Stimulated activated CD8-positive, alpha-beta memory T cell treated with anti-CD3 and anti-CD28 coated beads, Interleukin-15, amount 100 ng/mL, for 4 hours (primary cell): ENCODE measurements at places on chromosomes 2 and 18.

- DNase-seq, result no peak
These were observed 59.6 kb downstream of the CABYR start for GRCh38 chr18:24198461-24198860.

GRCh38 chr2:230179907-230180306 is 39.9 kb downstream of the SP110 start:
- no peak for DNase-seq

- DNase-seq, result no peak
These were observed 59.4 kb downstream of the ADD2 start for GRCh38 chr2:70708376-70709199.

GRCh38 chr2:26629751-26630150 is 11.4 kb downstream of the CIB4 start:
- no peak for DNase-seq

- DNase-seq, result peak; percentile 10
These were observed 284.5 kb downstream of the MTX2 start for GRCh38 chr2:176553685-176554100.

DNA sequence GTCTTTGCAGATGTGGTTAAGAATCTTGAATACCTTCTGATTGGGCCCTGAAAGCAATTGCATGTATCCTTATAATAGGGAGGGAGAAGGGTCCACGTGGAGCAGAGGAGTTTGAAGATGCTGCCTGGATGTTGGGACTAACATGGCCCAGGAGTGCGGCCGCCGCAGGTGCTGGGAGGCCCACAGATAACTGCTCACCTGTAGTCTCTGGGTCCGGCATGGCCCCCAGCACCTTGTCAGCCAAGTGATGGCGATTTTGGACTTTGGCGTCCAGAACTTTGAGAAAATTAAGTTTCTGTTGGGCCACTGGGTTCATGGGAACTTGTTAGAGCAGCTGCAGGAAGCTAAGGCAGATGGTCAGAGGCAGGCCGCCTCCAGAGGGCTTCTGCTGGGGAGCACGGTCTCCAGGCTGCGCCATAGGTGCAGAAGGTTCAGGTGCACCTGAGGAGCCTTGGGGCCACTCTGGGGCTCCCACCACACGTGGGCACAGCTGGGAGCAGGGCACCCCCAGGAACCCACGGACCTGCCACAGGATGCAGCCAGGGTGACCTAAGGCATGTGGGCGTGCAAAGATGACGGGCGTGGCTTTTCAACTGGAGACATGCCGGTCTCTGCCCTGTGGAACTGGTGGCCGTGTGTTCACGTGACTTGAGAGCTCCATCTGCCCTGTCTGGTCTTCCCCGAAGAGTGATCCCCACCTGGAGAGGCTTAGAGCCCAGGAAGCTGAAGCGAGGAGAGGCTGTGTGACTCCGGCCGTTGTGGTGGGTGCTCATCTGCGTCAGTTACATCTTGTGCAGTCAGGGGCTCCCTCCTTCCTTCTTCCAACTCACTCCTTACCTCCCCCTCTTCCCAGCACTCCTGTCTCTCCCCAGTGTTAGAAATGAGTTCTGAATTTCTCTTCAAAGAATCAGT is 277.3 kb downstream of the AGAP1 start:
- no peak for DNase-seq

DNA sequence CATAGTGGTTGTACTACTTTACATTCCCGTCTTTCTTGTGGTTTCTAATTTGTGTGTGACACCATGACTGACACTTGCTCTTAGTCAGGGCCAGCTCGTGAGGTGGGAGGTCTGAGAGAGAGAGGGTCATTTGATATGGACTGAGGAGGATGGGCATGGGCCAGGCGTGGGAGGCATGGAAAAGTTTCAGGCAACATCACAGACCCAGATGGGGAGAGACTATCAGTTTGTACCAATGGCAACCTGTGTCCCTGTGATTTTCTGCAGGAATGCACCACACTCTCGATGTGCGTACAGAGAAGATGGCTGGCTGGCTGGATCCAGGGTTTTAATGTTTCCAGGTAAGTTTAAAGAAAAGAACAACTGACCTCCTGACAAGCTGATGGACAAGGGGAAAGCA is 273.6 kb downstream of the CYRIA start:
- no peak for DNase-seq

- DNase-seq, result no peak
These were observed 620.6 kb upstream of the ID2 start for GRCh38 chr2:8061219-8061618.

DNA sequence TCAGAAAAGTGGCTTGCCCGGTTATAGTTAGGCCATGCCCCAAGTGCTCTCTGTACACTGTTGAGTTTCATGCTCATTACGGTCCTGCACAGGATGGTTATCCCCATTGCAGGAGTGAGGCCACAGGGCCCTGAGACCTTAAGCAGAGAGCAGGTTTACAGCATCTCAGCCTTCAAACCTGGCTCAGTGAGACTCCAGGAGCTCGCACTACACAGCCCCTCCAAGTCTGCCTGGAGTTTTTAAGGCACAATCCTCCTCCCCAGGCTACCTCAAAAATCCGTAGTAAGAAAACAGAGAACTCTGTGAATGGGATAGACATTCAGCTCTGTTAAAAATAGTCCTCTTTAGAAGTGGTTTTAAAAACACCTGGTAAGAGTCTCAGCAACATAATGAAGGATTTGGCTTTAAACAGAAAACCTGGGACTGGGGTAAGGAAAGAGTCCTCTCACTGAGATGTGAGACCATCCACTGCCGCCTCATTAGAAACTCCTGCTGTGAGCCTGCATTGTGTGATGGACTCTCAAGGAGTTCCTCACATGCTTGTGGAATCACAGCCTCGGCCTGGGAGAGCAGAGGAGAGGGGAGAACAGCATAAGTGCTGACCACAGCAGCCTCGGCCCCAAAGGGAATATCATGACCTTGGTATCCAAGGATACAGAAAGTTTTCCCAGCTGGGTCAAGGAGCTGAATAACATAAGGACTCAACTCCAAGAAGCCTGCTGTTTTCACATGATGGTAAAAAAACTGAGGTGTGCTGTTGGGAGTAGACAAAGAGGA is 214.8 kb downstream of the ATAD2B start:
- no peak for DNase-seq
